ENCODE measurements at places on chromosomes 16 and 17.

DNA sequence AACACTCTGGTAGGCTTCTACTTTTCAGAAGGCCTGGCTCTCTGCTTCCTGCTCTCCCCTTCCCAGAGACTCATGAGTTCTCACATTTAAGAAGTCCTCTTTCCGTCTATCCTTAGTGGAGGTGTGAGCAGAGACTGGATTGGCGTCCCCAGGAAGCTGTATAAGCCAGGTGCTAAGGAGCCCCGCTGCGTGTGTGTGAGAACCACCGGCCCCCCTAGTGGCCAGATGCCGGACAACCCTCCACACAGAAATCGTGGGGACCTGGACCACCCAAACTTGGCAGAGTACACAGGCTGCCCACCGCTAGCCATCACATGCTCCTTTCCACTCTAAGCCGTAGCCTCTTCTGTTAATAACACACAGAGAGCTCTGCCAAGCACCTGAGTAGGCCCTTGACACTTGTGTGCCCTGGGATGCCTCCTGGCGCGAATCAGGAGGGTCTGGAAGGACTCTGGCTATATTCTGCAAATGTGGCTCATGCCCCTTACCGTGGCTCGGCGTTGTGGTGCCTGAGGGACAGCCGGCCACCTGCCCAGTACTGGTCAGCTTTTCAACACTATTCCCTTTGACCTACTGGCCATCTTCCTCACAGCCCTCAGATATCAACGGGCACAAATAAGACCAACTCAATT, 13.9 kb downstream of the CYB5D2 start:
- no peak for DNase-seq

DNA sequence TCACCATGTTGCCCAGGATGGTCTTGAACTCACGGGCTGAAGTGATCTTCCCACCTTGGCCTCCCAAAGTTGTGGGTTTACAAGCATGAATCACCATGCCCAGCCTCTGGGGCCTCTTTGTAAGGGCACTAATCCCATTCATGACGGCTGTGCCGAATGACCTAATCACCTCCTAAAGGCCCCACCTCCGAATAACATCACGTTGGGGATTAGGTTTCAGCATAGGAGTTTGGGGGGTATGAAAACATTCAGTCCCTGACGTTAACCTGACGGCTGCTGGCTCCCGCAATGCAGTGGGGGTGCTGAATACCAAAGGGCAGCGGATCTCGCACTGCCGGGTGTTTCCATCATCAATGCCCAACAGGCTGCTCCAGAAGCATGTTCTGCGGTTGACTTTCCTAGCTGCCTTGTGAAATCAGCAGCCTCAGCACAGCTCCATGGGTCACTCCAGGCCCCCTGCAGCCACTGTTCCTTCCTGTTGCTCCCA, 120.8 kb upstream of the SEC14L1 start:
- DNase-seq: no peak

GRCh38 chr17:19316761-19317358, 45.7 kb downstream of the B9D1 start:
- no peak for DNase-seq

DNA sequence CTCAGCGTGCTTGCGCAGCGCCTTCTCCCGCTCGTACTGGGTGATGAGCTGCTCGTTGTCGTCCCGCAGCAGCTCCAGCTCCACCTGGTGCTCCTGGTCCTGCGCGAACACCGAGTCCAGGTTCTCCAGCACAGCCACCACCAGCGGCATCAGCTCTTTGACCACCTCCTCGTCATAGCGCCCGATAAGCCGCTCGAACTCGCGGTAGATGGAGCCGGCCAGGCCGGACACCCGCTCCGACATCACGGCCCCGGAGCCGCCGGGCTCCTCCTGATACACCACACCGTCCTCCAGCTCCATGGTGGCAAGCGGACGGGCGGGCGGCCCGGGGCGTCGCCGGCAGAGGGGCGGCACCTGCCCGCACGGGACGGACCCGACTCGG, 320 bp downstream of the SPAG9 start:
- DNase-seq: no peak

GRCh38 chr16:51152691-51153576, 1.9 kb upstream of the SALL1 start:
- no peak for DNase-seq

- no peak for DNase-seq
These were observed 10.4 kb downstream of the KPNB1 start for GRCh38 chr17:47660064-47660492.

GRCh38 chr16:57801098-57801808, 1.0 kb downstream of the KIFC3 start:
- peak; percentile 8 for DNase-seq

DNA sequence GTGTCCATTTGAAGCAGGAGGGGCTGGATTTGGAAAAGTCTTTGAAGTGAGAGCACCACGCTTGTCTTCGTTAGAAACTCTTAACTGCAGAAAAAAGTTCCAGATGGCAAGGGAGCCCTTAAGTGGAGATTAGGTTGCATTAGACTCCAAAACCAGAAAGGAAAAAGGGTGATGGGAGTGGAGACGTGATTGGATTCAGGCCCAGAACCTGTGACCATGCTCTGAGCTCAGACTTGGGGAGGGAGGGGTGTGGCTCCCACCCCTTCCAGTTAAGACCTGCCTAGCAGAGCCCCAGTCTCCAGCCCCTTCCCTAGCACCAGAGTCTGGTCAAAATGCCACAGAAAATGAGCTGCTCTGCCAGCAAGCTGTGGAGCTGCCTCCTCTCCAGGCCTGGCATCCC, 6.4 kb upstream of the LGALS9 start:
- DNase-seq: no peak

DNA sequence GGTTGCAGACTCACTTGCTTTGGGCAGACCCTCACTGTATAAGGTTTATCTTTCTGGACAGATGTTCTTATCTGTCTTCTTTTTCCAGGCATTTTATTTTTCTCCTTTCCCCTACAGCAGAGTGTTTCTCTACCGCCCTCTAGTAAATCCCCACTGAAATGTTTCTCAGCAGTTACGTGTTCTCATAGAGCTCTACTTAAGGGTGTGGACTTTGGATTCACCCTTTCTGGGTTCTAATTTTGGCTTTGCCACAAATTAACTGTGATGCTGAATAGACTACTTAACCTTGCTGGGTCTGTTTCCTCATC, 2.0 kb downstream of the ADAT1 start:
- DNase-seq: no peak

DNA sequence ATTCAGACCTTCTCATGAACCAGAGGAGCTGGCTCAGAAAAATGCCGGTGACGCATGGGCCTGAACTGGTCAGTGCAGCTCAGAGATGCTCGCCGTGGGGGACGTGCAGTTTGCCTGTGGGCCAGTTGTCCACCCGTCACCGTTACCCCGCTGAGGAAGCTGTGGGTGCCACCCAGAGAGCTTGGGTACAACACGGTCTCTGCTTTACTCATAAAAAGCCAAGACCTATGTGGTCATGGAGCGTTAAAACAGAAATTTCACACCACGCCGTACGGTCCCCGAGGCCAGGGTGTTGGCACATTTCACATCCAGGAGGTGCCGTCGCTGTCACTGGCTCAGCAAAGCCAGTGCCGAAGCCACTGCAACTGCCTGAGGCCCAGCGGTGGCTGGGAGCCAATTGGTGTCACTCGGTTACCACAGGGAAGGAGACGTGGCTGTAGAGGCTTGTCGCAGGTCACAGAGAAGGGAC, 120.9 kb downstream of the METRNL start:
- DNase-seq: no peak

GRCh38 chr16:48365601-48366164, 19.5 kb downstream of the SIAH1 start:
- DNase-seq: peak; percentile 39

GRCh38 chr16:31875928-31876547, 2.4 kb downstream of the ZNF267 start:
- peak; percentile 37 for DNase-seq

- no peak for DNase-seq
These were observed 58.1 kb downstream of the ZDHHC7 start for GRCh38 chr16:84953190-84953746.

DNA sequence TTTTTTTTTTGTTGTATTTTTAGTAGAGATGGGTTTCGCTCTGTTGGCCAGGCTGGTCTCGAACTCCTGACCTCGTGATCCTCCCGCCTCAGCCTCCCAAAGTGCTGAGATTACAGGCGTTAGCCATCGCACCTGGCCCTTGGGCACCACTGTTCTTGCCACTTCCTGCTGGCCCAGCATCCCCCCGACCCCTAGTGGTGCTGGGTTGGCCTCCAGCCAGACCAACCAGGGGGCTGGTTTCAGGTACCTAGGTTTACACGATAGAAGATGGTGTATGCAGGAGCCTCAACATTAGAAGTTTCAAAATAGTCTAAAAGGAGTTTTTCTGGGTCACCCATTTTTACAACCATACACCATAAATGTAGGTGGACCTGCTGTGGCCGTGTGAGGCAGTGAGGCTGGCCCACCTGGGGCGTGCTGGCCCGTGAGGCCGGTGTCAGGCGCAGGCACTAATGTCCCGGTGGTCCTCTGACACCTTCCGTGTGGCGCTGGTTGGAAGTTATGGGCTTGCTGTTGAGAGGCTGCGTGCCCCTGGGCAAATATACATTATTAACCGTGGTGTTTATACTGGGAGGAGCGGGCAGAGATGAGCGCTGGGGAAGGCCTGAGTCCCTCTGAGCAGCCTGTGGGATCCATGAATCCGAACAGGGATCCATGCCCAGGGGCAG, 43.5 kb downstream of the CFAP20 start:
- no peak for DNase-seq

- DNase-seq: no peak
These were observed 1.8 kb downstream of the CACNG3 start for GRCh38 chr16:24257958-24258357.

DNA sequence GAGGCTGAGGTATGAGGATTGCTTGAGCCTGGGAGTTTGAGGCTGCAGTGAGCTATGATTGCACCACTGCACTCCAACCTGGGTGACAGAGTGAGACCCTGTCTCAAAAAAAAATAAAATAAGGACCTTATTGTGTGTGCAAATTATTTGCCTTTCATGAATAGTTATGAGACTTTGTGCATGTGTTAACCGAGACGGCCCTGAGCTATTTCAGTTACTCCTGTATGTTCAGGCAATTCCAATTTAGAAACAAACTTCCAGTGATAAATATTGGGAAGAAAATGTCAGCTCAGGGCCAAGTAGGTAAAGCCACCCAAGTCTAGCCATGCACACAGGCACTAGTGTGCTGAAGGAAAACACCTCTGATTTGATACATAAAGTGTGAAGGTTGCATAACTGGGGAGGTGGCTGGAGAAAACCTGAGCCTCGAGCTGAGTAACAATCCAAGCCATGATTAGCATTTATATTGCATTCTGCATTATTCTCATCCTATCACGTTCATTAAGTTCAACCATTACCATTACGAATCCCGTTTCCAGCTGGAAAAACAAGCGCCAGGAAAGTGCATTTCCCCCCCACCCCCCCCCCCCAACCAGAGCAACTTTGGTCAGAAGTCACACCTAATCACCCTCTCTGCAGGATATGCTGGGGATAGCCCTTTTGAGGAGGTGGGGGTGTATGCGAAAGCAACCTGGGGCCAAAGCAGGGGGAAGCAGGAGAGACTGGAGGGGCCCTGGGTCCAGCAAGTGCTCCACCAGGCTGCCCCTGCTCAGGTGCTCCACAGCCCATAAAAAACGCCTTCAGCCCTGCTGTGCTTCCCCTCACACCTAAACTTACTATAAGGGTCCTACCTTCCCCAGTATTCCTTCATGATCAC, 18.6 kb upstream of the ENDOV start:
- no peak for DNase-seq

DNA sequence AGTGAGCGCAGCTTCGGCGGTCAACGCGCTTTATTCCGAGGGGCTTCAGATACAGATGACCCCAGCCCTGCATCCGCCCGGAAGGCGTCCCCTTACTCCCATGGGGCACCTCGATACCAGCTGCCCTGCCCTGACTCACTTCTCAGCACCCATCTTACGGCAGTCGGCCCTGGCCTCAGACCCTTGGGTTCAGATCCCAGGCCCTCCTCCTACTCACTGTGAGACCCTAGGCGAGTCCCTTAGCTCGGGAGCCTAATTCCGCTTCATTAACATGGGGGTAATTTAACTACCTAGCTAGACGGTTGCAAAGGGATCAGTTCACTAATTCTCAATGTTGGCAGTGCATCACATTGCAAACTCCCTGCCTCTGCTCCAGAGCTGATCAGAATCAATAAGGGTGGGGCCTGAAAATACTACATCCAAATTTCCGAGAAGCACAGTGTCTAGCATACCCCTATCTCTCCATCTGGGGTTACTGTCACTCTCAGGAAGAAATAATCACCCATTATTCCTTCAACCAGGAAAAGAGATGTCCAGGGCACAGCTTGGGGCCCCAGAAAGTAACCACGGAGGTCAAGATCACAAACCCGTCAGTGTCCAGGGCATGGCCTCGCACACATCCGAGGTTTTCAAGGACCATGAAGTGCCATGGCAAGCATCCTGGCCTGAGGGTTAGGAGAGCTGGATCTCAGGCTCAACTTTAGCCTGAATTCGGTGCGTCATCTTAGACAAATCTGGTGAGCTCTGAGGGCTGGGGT, 415 bp upstream of the FLOT2 start:
- no peak for DNase-seq

DNA sequence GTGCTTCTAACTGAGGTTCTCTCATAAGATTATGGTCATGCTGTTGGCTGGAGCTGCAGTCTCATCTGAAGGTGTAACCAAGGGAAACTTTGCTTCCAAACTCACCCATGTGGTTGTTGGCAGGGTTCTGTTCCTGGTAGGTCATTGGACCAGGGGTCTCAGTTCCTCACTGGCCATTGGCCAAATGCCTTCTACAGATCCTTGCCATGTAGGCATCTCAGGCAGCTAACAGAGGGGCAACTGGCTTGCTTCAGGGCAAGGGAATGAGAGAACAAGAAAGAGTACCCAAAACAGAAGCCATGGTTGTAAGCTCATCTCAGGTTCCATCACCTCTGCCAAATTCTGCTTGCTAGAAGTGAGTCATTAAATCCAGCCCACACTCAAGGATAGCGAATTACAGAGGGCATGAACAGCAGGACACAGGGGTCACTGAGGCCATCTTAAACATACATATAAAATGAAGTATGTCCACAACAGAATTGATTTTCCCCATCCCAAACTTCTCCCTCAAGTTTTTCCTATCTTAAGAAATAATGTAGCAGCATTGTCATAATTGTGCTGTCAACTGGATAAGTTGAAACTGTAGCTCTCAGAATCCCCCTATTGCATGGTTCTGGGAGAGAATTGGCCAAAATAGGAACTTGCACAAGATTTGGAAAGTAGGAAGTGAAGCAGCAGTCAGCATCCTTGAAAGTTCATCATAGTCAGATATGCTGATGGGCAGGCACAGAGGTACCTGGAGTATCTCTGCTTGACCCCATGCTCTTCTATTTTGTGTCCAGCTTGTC, 42.4 kb upstream of the CES5A start:
- DNase-seq: no peak

GRCh38 chr17:19301973-19302372, 60.5 kb downstream of the B9D1 start:
- no peak for DNase-seq

GRCh38 chr17:45013021-45013997, 38.1 kb downstream of the DCAKD start:
- DNase-seq: no peak

GRCh38 chr17:9828296-9829295, 2.9 kb downstream of the GLP2R start:
- no peak for DNase-seq

DNA sequence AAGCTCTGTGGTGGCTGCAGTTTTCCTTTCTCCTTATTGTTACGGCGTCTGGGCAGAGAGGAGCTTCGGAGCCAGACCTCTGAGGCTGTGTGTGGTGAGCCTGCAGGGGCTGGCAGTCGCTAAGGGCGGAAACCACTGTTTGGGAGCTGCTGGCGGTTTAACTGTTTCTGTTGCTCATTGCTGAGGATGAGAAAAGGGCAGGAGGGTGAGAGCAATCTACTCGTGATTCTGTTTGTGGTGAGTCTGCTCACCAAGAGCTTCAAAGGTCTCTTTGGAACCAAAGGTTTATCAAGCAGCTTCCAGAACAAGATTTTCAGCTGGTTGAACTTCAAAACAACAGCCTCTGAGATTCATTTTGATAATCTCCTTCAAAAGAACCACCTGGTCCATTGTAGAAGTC, 143.9 kb downstream of the ANKFN1 start:
- DNase-seq: no peak

All from COLO829 (cell line).